Activated CD4-positive, alpha-beta memory T cell treated with anti-CD3 and anti-CD28 coated beads for 36 hours (primary cell): ENCODE measurements at places on chromosomes 4 and X.

DNA sequence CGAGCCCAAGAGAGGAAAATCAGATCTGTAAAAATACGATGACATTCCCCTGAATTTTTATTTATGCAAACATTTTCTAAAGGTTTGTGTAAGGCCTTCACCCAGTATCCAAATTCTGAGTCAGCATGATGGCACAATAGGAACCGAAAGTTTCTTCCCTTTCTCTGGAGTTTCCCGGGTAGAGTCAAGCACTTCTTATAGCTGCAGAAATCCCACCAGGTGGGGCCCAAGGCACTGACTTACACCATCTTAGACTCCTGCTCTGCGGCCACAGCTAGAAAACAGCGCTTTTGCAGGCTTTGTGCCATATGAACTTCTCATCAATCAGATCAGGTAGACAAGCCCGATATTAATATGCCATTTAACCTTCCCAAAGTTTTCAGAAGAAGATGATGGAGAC, 13.4 kb downstream of the LEF1 start:
- no peak for DNase-seq

GRCh38 chr4:106333186-106333585, 16.8 kb downstream of the AIMP1 start:
- DNase-seq = no peak

GRCh38 chr4:119581190-119581873, 47.3 kb downstream of the PDE5A start:
- DNase-seq = no peak

- no peak for DNase-seq
Measured at GRCh38 chr4:6676722-6677558, 16.7 kb upstream of the S100P start.

DNA sequence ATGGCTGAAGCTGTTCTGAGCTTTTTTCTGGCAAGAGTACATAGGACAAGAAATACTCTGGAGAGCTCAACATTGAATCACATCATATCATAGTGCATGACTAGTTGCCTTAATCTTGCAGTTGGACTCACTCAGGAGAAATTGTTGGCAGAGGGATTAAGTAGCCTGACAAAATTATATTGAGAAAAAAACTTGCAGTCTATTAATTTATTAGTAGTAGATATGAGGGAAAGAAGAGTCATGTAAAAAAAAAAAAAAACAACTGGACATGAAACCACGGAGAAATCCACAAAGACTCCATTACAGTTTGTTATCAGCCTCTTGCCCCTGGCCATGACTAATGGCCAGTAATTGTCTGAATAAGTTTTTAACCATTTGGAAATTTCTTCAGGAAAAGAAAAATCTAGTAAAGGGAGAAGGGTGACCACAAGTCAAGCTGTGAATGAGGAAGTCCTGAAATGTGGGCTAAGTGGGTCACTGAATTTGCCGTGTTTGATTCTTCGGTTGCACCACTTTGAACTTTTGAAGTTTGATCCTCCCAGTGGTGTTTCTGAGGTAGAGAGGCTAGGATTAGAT, 45.6 kb downstream of the FHL1 start:
- DNase-seq = no peak

- DNase-seq = no peak
Measured at GRCh38 chr4:110104661-110105060, 93.8 kb downstream of the ELOVL6 start.

- DNase-seq = no peak
Measured at GRCh38 chr4:76622717-76623116, 187.7 kb downstream of the SHROOM3 start.

DNA sequence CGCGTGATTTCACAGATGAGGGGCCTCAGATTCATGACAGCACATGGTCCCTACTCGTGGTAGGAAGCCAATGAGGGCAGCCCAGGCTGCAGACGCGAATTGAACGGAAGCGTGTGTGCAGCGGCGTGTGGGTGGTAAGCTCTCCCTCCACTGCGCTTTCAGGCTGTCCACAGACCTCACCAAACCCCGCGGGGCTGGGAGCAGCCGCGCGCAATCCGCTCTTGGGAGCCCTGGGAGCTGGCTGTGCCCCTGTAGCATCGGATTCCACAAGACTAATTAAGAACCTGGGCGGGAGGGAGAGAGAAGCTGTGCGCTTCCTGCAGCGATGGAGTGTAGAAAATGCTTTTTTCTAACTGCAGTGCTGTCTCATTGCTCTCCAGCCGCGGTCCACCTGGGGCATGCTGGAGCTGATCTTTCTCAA, 134.9 kb downstream of the STOX2 start:
- DNase-seq = peak; percentile 28

DNA sequence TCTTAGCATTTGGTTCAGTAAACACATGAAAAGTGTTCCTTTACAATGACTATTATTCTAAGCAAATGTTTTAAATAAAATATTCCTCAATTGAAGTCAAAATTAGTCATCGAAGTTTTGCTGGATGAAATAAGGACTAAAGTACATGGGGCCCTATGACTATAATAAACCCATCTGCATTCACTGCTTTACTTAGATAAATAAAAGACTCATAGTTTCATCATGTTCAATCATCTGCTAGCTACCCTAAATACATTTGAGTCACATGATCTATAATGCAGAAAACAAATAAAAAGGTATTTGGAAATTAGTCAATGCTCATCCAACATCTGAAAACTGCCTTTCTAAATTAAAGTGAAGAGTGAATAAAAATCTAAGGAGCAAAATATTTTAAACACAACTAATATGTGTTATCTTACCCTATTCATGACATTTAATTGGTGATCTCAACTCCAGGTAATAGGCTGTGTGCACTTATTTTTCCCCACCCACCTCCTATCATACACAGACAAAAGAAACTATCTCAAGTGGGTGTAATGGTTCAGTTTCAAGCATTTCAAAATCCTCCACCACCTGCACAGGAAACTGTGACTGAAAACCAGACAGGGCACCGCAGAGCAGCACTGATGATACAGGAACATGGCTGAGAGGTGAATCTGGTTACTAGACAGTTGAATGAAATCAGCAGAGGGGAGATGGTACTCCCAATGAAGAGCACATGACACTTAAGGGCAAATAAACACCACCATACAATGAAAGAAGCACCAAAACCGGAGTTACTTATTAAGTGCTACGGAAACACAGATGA, 78.6 kb downstream of the CAMK2D start:
- peak; percentile 92 for DNase-seq

DNA sequence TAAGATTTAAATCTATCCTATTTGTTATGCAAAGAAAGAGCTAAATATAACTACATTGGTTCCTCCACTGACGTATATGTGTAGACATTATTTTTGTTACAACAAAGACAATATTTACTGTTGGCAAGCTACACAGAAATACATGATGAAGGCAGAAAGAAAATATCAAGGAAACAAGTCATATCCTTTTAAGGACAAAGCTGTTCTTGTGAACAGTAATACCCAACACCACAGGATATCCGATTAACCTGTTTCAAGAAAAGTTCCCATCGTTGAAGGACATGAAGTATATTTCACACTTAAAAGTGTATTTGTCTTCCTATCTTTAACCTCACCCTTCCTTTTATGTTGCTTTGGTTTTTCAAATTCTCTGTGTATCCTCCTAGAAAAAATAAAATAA, 235.8 kb upstream of the AADAT start:
- no peak for DNase-seq

DNA sequence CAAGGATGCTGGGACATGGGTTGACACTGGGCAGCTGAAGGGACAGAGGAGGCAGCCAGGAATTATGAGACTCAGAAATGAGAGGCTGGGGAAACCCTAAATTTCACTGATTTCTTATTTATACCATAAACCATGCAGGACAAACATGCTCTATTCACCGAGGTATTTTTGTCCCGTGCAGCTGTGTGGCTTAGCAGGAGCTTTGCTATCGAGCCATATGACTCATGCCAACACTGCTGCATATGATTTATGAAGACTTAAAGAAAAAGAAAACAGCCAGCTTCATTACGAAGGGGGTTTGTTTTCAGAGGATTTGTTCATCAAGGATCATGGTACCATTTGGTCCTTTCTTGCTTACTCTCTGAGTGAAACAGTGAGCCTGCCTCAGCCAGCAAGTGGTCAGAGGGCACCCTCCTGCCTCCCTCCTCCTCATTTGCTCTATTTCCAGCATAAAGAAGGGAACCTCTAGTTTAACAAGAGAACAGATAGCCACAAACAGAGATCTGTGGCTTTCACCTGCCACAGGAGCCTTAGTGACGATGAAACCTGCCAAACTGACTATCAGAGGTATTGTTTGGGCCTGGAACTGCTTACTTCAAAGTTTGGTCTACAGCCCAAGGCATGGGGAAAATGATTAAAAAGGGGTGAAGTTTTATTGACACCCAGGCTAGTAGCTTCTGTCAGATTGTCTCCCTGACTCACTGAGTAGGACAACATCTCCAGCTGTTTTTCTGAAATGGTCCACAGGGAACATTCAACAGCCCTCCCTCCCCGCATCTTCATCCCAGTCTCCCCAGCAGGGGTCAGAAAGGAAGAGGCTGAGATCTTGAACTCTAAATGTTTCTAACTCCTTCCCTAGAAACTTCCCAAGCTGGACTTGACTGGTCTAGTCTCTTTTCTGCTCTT, 80.1 kb upstream of the MAML3 start:
- no peak for DNase-seq

DNA sequence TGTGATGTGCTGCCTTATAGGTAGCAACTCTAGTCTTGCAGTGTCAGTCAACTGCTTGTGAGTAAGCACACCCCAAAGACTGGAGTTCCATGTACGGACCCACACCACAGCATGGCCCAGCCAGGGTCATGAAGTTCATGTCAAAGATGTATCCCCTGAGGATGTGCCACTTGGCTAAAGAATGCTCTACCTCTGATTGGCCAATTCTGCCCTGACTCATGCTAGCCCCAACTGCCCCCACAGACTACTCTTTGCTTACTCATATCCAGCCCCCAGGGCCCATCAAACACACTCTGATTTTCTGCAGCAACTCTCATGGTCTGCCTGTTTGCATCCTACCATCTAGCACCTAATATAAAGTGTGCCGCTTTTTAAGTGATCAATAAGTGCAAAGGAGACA, 62.5 kb downstream of the CHRDL1 start:
- DNase-seq = no peak
